ENCODE measurements at places on chromosomes 2 and 18. TPM values are rescaled to one million over a fixed set of nuclear protein-coding genes. Genes with fewer than 3 reads are reported as not detected.

KANSL3 gene
- total RNA-seq: 26.3 TPM

PROKR1 gene
- total RNA-seq: under 0.01 TPM

ANKRD29 gene
- total RNA-seq: 2.0 TPM

GTF3C2 gene
- 18.0 TPM for total RNA-seq

EFHD1 gene
- not detected for total RNA-seq

KRTCAP3 gene
- 0.38 TPM for total RNA-seq

HRH4 gene
- not detected for total RNA-seq

SPC25 gene
- 1.4 TPM for total RNA-seq

CCDC148 gene
- total RNA-seq: 0.13 TPM

HAAO gene
- not detected for total RNA-seq

PRKAG3 gene
- total RNA-seq: not detected

HSBP1L1 gene
- total RNA-seq: 3.4 TPM

C1QL2 gene
- total RNA-seq: not detected

RAB27B gene
- not detected for total RNA-seq

HTRA2 gene
- total RNA-seq: 51.7 TPM

NEUROD1 gene
- total RNA-seq: not detected

SCN7A gene
- not detected for total RNA-seq

PUS10 gene
- total RNA-seq: 5.4 TPM

ASPRV1 gene
- under 0.01 TPM for total RNA-seq

RAX gene
- total RNA-seq: not detected

PDCD1 gene
- total RNA-seq: under 0.01 TPM

ANKRD62 gene
- total RNA-seq: not detected

SCTR gene
- total RNA-seq: not detected

FSHR gene
- total RNA-seq: not detected

GAREM2 gene
- 0.13 TPM for total RNA-seq

STON1 gene
- total RNA-seq: 2.1 TPM

Measured in dermis microvascular lymphatic vessel endothelial cell (primary cell).